T-helper 2 cell treated with Interferon-gamma antibody and Interleukin-4, amounts not matched to agents 5 μg/mL and 100 μg/mL, for 36 hours (primary cell): ENCODE measurements at places on chromosomes 6 and 20.

- H3K4me1 ChIP-seq, result no peaks in the 10 kb centered on the region
- H3K4me3 ChIP-seq, result no peak overlapping the region
Measured at GRCh38 chr20:22728146-22728745, 143.9 kb upstream of the FOXA2 start.

- no peaks in the 10 kb centered on the region for H3K4me1 ChIP-seq
- H3K36me3 ChIP-seq, result no peaks in the 10 kb centered on the region
- no peak overlapping the region for H3K4me3 ChIP-seq
- no peaks in the 10 kb centered on the region for H3K27me3 ChIP-seq
- no peak for DNase-seq
Measured at GRCh38 chr6:69216127-69216526, 580.7 kb downstream of the LMBRD1 start.

GRCh38 chr20:50636601-50637540, 54.5 kb downstream of the RIPOR3 start:
- H3K27me3 ChIP-seq, result peaks cover 4% of the 10 kb centered on the region
- no peaks in the 10 kb centered on the region for H3K4me1 ChIP-seq
- no peak for DNase-seq
- no peaks in the 10 kb centered on the region for H3K36me3 ChIP-seq
- H3K4me3 ChIP-seq, result no peak overlapping the region
- no peak overlapping the region for H3K27ac ChIP-seq

DNA sequence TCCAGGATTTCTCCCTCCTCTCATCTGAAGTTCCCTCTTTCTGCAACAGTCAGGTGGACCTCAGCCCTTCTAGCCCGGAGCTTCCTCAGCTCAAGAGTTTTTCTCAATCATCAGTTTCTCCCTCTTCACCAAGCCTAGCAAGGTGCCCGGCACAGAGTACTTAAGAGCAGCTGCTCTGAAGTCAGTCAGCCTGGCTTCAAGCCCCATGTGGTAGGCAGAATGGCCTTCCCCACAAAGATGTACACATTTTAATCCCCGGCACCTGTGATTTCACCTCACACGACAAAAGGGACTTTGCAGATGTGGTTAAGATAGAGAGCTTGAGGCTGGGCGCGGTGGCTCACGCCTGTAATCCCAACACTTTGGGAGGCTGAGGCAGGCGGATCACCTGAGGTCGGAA, 15.1 kb upstream of the RBPJL start:
- peaks cover 34% of the 10 kb centered on the region for H3K27me3 ChIP-seq
- H3K36me3 ChIP-seq, result no peaks in the 10 kb centered on the region
- DNase-seq, result no peak
- H3K27ac ChIP-seq, result no peak overlapping the region

DNA sequence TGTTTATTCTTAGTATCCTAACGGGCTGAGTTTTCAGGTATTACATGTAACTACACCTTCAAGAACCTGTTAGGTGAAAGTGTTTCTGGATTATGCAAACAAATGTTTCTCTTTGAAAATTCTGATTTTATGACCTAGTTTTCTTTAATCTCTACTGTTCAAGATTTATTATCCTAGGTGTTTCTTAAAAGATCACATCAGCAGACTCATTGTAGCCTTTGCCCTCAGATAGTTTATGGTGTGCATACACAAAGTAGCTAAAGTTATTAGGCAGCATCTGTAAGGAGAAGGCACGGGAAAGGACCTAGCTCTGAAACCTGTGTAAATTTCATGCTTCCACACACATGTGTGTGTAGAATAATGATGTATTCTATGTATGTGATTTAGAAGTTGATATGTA, 21.7 kb downstream of the PANK2 start:
- no peak overlapping the region for H3K4me3 ChIP-seq
- H3K27me3 ChIP-seq, result no peaks in the 10 kb centered on the region

DNA sequence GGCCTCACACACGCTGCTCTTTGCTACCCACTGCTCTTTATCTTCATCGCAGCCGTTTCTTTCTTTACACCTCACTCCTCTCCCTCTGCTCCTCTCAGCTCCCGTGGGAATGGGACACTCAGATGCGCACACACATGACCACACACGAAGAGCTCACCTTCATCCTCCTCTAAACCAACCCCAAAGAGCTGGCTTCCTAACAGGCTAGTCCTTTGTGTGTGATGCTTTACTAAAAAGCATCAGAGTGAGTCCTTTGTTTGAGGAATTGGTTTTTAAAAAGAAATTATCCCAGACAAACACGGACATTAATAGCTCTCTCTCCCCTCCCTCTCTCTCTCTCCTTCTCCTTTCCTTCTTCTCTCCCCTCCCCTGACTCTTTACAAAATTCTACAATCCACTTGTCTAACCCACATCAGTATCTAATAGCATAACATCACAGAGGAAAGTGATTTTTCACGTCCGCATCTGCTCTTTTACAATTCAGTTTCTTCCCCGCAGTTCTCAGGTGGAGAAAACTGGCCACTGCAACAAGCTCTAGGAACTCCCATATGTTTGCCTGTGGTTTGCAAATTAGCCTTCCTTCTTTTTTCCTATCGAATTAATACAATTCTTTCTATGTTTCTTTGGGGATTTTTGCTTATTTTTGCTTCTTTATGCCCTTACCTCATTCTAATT, 306.8 kb upstream of the CNR1 start:
- no peak overlapping the region for H3K27ac ChIP-seq
- no peak overlapping the region for H3K4me3 ChIP-seq
- no peak for DNase-seq
- no peaks in the 10 kb centered on the region for H3K27me3 ChIP-seq

GRCh38 chr6:4401408-4402368, 266.3 kb upstream of the ECI2 start:
- no peak overlapping the region for H3K4me3 ChIP-seq
- no peaks in the 10 kb centered on the region for H3K27me3 ChIP-seq
- no peak overlapping the region for H3K27ac ChIP-seq
- no peaks in the 10 kb centered on the region for H3K4me1 ChIP-seq

GRCh38 chr20:57229490-57229889, 37.0 kb downstream of the BMP7 start:
- no peak overlapping the region for H3K27ac ChIP-seq
- H3K27me3 ChIP-seq, result no peaks in the 10 kb centered on the region
- H3K36me3 ChIP-seq, result no peaks in the 10 kb centered on the region
